Fibroblast of pulmonary artery (primary cell): ENCODE measurements at places on chromosomes 5 and 9.

DNA sequence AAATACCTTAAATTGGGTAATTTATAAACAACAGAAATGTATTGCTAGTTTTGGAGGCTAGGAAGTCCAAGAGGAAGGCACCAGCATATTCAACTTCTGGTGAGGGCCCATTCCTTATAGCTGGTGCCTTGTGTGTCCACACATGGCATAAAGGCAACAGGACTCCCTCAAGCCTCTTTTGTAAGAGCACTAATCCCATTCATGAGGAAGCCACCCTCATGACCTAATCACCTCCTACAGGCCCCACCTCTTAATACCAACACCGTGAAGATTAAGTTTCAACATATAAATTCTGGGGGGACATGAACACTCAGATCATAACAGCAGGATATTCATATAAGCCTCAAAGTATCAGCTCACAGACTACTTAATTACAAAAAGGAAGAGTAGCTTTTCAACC, 4.0 kb upstream of the PLAC8L1 start:
- no peak for DNase-seq

GRCh38 chr9:132753593-132753880, 83.3 kb downstream of the GTF3C4 start:
- no peak for DNase-seq

GRCh38 chr5:107294211-107294550, 376.6 kb downstream of the EFNA5 start:
- DNase-seq: no peak

DNA sequence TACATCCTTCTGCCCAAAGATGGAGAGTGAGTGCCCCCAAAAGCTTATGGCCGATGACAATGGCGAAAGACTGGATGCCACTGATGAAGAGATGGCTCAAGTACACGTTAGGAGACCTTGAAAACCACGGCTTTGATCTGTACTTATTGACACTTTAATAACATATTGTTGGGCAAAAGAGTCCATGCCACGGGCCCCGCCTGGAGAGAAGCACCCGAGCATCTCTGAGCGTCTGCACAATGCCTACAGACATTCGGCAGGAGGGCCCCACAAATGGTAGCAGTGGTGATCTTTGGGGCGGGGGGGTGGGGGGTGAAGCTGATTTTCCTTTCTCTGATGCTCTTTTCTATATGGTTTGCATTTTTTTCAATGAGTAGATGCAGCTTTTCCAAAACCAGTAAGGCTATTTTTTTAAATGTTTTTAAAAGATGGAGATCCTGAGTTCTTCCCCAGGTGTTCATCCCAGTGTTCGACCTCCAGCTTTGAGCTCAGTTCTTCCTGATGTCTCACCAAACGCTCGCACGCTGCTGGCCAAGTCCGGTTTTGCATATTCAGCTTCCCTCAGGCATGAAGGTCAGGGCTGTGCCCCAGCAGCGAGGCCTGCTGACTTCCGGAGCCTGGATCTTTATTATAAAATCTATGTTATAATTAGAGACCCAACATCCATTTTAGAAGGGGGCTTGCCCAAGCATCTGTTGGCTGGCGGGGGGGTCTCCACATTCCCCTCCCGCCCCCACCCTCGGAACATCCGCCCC, 34.3 kb upstream of the BARHL1 start:
- no peak for DNase-seq
